ENCODE measurements at places on chromosomes 16 and 17.
A peak's percentile ranks its signal among the peaks of the same experiment; 100 is the strongest.

DNA sequence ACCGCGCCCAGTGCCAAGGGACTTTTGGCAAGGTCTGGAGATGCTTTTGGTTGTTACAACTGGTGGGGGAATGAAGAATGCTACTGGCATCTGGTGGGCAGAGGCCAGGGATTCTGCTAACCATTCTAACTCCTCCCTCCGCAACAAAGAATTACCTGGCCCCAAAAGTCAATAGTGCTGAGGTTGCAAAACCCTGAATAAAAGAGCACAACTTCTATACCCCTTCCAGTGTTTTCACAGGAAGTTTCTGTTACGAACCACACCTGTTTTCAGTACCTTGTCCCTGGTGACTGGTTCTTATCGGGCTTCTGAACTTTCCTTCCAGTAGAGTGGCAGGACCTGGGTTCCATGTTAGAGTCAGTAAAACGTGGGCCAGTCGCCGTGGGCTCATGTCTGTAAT is 17.3 kb downstream of the ABAT start:
- no peak for DNase-seq

- no peak for DNase-seq
Measured at GRCh38 chr16:11309895-11310633, 28.9 kb upstream of the PRM1 start.

DNA sequence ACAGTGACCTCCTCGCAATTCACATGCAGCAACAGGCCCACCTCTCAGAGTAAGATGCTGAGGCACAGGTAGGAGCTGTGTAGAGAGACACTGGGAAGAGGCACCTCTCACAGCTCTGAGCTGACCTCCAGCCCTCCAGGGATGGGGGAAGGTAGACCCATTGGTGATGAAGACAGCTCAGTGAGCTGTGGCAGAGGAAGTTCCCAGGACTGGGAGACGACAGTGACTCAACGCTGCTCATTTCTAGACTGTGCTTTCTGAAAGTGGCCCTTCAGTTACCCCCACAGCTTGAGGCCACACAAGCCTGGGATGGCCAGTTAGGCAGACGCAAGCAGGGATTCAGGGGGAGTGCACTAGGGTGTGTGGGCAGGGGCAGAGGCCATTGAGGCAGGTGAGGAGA is 2073.2 kb downstream of the TP53TG3F start:
- no peak for DNase-seq

DNA sequence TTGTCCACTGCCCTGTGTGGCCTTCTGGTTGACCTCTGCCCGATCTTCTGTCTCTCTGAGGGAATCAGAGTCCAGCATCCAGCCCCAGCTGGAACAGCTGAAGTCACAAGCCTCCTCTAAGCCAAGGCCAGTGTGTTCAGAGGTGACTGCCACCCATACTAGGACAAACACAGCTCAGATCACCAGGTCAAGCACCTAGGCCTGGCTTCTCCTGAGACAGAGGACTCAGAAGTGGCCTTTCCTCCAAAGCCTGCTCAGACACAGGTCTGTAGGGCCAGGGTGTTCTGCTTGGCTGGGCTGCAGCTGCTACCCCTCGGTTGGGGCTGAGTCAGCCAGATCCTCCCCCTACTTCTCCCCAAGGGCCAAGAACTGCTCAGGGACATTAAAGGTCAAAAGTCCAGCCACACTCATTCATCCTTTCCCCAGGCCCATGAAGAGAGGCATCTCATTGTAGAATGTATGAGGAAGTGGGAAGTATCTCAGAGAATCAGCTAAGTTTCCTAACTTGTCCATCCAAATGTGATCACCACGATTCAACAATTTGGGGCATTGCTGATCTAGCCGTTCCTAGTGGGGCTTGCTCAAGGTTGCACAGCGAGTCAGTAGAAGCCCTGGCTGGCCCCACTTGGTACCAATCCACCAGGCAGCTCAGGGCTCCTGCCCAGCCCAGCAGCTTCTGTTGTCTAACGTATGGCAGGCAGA is 7.6 kb downstream of the SLC46A1 start:
- no peak for DNase-seq

GRCh38 chr16:13478991-13479390 is 441.0 kb upstream of the ERCC4 start:
- no peak for DNase-seq

DNA sequence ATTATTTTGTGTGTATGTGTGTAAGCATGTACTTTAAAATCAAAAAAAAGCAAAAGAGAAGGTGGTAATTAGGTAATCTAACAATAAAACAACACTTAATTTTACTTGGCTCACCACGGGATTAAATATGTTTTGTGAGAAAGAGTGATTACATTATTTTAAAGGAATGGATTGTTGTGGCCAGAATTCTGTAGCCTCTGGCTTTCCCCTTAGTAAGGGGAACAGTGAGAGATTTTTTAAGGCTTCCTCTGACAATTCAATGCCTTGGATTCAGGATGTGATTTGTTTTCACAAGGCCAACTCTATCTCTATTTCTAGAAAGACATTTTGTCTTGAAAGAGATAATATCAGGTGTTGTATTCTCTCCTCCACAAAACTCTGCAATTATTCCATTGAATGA is 560.3 kb upstream of the CDH8 start:
- no peak for DNase-seq

DNA sequence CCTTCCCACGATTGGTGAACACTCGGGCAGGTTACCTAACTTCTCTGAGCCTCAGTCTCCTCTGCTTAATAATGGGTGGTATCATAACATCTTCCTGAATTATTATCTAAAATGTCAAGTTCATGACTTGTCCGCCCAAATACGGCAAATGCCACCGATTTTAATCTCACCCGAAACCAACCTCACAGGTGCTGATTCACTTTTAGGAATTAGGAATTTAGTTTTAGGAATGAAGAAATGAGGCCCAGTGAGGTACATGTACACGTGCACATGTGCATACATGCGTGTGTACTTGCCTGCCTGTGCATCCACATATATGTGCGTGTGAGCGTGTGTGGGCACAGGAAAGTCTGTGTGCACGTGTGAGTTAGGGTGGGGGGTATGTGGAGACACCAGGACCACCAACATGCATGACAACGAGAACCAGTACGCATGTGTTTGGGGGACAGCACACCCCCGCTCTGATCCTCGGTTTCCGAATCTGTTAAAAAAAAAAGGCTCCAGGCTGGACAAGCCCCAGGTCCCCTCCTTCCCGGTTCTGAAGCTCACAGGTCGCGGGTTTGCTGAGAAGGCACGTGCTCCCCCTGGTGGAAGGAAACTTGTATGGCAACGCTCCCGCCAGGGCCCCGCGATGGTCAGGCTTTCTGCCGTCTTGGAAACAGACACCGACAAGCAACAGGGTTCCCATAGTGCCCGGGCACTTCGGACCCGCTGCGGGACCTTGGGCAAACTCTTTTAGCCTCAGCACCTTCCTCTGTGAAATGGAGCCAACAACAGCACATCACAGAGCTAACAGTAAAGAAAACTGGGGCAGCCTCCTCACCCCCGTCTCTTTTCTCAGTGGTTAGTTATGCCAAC is 219.2 kb downstream of the RBFOX3 start:
- peak; percentile 49 for DNase-seq

DNA sequence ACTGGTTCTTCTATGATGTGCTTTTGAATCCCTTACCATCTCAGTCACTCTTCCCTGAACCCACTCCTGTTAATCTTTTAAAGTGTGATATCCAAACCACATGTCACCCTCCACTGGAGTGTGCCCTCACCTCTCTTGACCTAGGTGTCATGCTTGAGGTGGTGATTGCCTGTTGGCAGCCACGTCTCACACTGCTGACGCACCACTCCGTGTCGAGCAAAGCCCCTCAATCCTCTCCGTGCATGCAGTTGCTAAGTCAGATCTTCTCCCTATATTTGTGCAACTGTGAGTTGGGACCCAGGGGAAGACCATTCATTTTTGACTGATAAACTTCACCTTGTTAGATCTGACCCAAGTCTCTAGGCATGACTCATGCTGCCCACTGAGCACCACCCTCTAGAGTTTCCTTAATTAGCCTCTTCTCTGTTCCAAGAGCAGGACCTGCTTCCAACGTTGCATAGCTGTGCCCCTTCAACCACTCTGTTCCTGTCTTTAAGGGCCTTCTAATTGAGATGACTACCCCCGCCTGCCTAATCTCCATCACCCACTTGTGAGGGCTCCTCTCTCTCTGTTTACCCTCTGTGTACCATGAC is 2.7 kb downstream of the MYH13 start:
- no peak for DNase-seq

GRCh38 chr17:34301986-34302385 is 16.4 kb downstream of the CCL11 start:
- peak; percentile 40 for DNase-seq

GRCh38 chr17:59105852-59106462 is 723 bp downstream of the TRIM37 start:
- peak; percentile 30 for DNase-seq

DNA sequence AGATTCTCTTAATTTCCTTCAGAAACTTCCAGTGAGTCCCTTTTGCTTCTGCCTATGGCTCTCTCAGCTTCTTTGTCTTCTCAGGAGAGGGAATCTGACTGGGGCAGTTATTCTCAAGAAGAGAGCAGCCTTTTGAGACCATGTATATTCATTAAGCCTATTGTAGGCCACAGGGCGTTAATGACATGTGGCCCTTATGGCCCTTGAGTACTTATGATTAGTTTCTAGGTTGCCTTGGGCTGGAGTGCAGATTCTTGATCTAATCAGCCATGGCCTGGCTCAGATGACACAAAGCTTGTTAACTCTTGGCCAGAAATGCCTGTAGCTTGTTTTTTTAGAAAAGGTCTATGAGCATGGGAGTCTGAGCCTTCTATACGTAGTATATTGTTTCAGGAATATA is 17.4 kb downstream of the MFSD11 start:
- no peak for DNase-seq

GRCh38 chr17:9424071-9424640 is 151.5 kb downstream of the STX8 start:
- DNase-seq = no peak

DNA sequence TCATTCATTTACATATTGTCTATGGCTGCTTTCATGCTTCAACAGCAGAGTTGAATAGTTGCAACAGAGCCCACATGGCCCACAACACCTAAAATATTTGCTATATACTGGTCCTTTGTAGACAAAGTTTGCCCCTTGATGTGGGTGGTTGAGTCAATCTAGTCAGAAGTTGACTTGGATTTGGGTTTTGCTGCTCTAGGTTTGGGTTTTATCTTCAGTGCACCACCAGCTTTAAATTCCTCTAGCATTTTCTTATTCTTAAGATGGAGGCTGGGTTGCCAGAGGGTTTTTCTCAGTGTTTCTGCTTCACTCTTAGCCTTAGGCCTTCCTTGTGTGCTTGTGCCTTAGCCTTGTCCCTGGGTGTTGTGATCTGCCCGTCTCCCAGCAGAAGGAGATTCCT is 51.0 kb downstream of the CCDC182 start:
- DNase-seq = no peak

DNA sequence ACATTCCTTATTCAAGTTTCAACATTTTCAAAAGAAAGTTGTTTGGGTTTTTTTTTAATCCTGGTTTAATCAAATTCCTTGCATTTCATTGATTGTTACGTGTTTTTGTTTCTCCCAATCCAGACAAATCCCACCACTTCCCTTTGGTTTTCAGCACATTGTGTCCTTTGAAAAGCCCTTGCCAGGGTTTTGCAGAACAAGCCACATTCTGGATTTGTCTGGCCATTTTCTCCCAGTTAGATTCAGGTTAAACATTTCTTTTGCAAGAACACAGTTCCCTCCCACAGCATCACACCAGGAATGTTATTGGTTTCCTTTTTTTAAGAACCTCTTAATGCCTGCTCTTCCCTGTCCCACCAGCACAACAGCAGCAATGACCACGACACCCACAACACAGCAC is 278.0 kb upstream of the SALL1 start:
- no peak for DNase-seq

DNA sequence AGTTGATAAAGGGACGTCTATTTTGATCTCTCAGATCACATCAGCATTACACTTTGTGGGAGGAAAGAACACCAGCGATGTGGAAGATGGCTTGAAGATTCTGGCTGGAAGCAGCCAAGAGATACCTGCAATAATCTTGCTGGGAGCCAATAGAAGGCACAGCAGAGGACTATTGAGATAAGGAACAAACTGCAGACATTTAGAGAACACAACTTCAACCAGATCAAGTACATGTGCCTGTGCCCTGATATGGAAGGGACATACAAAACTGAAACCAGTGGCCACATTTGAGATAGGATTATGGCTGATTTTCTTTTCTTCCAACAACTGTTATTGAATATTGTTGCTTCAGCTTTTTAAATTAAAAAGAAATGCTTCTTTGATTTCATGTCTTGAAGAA is 18.6 kb upstream of the PSMD7 start:
- no peak for DNase-seq

DNA sequence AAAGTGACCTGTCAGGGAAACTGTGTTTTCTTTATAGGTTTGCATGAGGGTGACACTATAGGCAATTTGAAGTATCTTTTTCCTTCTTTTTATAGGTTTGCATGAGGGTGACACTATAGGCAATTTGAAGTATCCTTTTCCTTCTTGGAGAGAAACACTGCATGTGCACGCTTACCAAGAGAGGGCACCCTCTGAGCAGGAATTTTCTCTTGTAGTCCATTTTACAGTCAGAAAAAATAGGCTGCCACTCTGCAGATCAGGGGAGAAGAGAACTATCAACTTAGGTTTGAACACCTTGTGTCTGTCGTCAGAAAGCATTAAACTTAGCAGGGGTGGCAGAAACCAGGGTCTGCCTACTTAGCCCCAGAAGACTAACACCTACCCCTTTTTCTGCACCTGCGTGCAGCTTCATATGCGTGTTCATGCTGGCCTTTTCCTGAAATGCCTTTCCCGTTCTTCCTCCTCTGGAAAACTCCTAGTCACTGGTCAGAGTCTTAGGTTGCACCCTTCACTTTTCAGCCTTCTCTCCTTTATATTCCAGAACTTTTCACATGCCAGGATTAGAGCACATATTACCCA is 16.4 kb upstream of the SMIM36 start:
- peak; percentile 62 for DNase-seq
